Stromal cell of bone marrow (primary cell): ENCODE measurements at places on chromosomes 3 and 15.

- no peak for DNase-seq
These were observed 1121.4 kb upstream of the ALCAM start for GRCh38 chr3:104245261-104245660.

GRCh38 chr15:35455201-35455600 lies 90.8 kb downstream of the DPH6 start:
- no peak for DNase-seq

- no peak for DNase-seq
These were observed 378.1 kb downstream of the GABRB3 start for GRCh38 chr15:26394801-26395200.

DNA sequence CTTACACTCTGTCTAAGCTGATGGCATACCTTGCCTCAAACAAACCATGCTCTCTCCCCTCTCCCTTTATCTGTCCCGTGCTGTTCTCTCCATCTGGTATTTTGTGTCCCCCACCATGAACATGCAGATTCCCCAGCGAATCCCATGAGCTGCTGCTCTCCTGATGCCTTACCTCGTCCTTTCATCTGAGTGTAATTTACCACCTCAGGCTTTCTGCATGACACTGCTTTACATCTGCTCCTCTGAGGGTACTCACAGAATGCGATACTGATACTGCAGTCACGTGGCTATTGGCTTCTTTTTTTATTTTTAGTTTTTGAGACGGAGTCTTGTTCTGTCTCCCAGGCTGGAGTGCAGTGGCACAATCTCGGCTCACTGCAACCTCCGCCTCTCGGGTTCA lies 341.7 kb downstream of the PTPRG start:
- DNase-seq = no peak
